ENCODE measurements at places on chromosomes 7 and 10.

- DNase-seq: no peak
Measured at GRCh38 chr7:37047260-37047659, 323.0 kb upstream of the AOAH start.

GRCh38 chr10:119505131-119505551 is 37.4 kb downstream of the RGS10 start:
- peak; percentile 84 for DNase-seq

GRCh38 chr7:66283003-66283920 is 78.1 kb downstream of the TPST1 start:
- DNase-seq: no peak

GRCh38 chr7:135262623-135263320 is 29.1 kb downstream of the STRA8 start:
- no peak for DNase-seq

DNA sequence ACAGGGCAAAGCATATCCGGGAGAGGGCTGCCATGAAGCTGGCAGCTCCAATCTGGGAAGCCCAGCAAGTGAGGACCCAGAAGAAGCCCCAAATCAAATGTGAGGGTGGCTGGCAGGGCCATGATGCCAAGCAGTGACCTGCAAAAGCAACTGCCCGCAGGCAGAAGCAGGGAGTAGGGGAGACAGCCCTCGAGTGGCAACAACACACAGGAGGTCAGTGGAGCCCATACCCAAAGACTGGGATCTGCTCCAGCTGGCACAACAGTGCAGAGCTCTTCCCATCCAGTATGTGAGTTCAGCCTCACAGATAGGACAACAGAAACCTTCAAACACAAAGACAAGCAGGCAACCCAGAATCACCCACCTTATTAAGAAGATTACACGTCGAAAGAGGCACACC is 45.0 kb downstream of the GRID1 start:
- peak; percentile 38 for DNase-seq

- no peak for DNase-seq
Measured at GRCh38 chr10:49559476-49559875, 20.6 kb upstream of the ERCC6 start.

- DNase-seq: no peak
Measured at GRCh38 chr7:44172803-44173424, 16.3 kb downstream of the GCK start.

DNA sequence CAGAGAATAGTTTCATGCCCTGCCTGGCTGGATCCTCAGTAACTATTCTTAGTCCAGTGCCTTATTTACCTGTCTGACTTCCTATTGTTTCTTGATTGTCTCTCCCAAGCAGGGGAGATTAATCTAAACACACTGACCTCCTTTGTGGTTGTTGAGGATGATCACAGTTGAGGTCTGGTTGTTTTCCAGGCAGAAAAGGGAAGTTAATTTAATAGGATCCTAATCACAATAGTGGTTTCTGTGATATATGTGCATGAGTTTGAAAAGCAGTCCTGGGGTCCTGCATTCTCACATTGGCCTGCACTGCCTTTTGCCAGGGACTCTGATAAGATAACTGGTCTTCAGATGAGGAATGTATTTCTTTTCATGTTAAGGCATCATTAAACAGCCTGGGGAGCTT is 130.1 kb downstream of the SND1 start:
- no peak for DNase-seq
